Spinal cord (tissue), 10 donors: ENCODE measurements at places on chromosomes 6 and 20.

DNA sequence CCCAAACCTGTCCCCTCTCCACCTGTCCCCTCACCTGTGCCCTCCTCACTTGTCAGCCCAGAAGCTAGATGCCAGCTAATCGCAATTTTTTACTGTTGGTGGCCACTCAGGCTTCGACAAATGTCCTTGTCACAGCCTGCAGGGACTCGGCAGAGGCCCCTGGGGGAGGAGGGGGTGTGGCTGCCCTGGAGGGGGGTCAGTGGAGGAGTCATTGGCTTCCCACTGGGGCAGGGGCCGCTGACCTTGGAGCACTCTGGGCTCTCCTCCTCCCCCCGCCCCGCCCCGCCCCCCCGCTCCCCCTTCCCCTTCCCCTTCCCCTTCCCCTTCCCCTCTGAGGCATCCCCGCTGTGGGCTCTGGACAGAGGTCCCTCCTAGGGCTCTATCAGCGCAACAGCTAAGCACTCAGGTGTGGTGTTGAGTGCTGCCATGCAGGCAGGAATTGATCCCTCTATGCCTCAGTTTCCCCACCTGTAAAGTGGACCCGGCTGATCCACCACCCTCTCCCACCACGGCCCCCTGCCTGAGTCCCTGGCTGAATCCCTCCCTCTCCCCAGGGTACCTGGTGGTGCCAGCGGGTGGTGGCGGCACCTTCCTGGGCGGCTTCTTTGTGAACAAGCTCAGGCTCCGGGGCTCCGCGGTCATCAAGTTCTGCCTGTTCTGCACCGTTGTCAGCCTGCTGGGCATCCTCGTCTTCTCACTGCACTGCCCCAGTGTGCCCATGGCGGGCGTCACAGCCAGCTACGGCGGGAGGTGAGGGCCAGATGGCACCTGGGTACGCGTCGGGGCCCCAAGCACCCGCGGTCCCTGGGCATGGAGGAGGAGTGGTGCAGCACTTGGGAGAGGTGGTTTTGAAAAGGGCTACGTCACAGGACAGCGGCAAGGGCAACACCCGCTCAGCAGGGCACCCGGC is 23.8 kb downstream of the SLCO4A1 start:
- no peak for DNase-seq

DNA sequence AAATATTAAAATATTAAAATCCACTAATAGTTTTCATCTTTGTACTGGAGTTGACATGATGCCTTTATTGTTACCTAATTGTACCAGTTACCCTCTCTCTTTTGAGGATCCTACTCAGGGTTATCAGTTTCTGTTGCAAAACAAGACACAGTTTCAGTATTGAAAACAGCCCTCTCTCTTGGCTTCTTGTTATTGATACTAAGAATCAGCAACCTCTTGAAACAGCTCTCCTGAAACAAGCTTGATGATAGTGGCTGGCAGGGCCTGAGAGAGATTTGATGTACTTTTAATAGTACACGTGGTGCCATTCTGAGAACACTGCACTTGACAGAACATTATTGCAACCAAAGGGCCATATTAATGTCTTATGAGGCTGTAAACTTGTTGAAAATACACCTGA is 64.9 kb upstream of the MEI4 start:
- DNase-seq = no peak

- DNase-seq = no peak
These were observed 476 bp downstream of the AAR2 start for GRCh38 chr20:36236786-36237121.

DNA sequence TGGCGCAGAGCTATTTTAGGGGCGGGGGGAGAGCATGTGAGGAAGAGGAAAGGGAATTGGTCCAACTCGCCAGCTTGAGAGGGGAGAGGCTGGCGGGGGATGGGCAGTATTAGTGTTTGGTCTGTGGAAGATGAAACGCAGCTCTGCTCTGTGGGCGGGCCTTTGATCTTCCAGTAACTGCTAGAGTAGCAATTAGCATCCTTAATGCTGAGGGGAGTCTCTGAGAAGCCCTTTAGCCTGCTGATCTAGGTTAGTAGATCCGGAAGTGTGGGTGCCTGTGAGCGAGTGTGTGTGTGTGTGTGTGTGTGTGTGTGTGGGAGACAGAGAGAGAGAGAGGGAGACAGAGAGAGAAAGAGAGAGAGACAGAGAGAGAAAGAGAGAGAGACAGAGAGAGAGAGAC is 117.2 kb upstream of the BACH2 start:
- DNase-seq = peak; percentile 95

DNA sequence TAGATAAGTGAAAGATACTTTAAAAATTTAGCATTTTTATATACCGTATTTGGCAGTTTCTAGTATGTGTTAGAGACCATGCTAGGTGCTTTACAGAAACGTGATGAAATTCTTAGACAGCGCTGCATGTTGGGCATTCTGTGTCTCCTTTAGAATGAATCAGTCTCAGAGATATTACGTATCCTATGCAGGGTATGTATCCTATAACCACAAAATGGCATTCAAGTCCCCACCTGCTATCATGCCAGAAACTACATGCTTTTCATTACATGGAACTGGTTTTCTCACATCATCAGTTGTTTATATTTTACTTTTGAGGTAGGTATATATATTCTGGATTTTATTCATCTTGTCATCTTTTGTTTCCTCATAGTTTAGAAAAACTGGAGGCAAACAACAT is 42.3 kb downstream of the PEX7 start:
- DNase-seq = no peak

DNA sequence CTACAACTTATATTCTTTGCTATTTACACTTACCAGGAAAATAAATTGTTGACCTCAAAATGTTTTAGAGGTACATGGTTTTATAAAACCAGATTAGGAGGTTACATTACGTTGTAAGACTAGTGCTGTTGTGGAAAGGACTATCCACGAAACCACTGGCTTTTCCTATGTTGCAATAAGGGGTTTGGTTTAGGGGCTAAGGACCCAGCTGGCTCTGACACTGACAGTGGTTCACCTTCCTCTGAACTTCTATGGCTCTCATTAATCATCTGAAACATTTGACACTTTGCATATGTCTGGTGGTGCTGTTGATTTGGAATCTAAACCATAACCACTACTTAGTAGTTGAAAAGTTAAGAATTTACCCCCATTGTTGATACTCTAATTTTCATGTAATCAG is 186.7 kb downstream of the NKAIN2 start:
- no peak for DNase-seq

DNA sequence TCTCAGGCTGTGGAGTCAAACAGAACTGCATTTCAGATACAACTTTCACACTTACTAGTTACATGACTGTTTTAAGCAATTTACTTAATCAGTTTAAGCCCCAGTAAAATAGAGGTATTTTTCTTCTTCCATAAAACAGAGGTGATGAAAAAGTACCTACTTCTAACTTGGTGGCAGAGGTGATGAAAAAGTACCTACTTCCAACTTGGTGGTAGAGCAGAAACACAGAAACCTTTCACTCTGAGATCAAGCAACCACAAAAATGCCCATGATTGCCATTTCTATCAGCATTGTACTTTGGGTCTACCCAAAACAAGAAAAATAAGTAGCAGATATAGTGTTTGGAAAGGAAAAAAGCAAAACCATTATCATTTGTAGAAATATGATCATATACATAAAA is 148.7 kb downstream of the OPRM1 start:
- no peak for DNase-seq
